ENCODE measurements at places on chromosomes 5 and 9.

GRCh38 chr9:98520221-98520960 lies 188.3 kb downstream of the GABBR2 start:
- no peaks in the 10 kb centered on the region for H3K36me3 ChIP-seq
- H3K27ac ChIP-seq = no peak overlapping the region
- DNase-seq = no peak
- no peak overlapping the region for H3K4me3 ChIP-seq
- H3K27me3 ChIP-seq = no peaks in the 10 kb centered on the region
- no peaks in the 10 kb centered on the region for H3K4me1 ChIP-seq

- no peak overlapping the region for H3K27ac ChIP-seq
- no peaks in the 10 kb centered on the region for H3K4me1 ChIP-seq
- no peaks in the 10 kb centered on the region for H3K27me3 ChIP-seq
- H3K4me3 ChIP-seq = no peak overlapping the region
Observed at GRCh38 chr9:24602693-24603352, 57.1 kb upstream of the IZUMO3 start.

DNA sequence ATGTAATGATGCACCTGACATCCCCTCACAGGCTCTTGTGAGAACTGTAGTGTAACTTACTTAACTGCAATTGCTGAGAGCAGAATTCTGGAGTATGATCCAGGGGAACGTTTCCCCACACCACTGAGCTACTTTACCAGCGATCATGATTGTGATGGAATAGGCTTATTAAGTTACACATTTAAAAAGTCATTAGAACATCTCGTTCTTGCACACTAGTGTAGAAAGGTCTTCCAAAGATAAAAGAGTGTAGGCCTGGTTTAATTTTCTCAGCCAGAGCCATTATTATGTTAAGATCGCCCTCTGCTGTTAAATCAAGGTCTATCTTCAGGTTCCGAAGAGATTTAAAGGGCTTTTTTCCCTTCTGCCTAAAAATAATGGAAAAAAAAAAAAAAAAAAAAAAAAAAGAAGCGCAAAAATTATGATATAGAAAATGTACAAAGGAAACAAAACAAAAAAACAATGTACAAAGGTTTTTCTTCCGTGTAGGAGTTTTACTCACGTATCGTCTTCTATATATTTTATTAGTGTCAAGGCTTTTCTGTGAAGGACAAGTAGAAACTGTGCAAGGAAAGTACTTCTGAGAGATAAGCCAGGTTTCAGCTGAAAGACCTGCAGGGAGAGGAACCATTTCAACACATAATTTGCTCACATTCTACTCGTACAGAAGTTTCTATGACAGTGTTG lies 18.6 kb upstream of the MOB3B start:
- H3K27me3 ChIP-seq = no peaks in the 10 kb centered on the region
- peaks cover 27% of the 10 kb centered on the region for H3K4me1 ChIP-seq
- no peak for DNase-seq
- H3K4me3 ChIP-seq = no peak overlapping the region

DNA sequence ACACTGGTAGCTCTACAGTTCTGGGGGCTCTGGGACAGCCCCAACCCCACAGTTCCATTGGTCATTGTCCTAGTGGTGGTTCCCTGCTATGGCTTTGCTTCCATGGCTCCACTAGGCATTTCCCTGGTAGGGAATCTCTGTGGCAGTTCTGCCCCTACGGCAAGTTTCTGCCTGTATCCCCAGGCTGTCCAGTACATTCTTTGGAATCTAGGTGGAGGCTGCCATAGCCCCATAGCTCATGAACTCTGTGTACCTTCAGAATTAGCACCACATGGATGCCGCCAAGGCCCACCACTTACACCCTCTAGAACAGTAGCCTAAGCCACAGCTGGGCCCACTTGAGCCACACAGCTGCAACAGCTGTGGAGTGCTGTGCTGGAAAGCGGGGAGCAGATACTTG lies 3.3 kb upstream of the GOLM1 start:
- no peaks in the 10 kb centered on the region for H3K36me3 ChIP-seq
- no peaks in the 10 kb centered on the region for H3K27me3 ChIP-seq
- H3K27ac ChIP-seq = no peak overlapping the region
- no peaks in the 10 kb centered on the region for H3K4me1 ChIP-seq
- no peak for DNase-seq
- H3K4me3 ChIP-seq = no peak overlapping the region

- no peaks in the 10 kb centered on the region for H3K36me3 ChIP-seq
- H3K27ac ChIP-seq = no peak overlapping the region
Observed at GRCh38 chr9:107190061-107190935, 92.8 kb upstream of the RAD23B start.

DNA sequence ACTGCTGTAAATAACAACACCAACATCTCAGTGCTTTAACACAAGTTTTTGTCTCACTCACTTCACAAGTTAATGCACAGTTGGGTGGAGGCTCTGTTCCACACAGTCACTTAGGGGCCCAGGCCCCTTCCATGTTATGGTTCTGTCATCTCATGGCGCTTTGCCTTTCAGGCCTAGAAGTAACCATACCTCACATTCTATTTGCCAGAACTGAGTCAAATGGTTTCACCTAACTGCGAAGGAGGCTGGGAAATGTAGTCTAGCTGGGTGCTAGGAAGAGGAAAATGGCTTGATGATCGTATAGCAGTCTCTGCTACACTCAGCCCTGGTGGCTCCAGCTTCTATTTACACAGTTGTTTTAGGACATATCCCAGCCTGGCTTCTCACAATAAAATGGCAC lies 23.1 kb upstream of the MVB12B start:
- no peak overlapping the region for H3K27ac ChIP-seq
- no peak overlapping the region for H3K4me3 ChIP-seq
- H3K36me3 ChIP-seq = no peaks in the 10 kb centered on the region
- H3K27me3 ChIP-seq = no peaks in the 10 kb centered on the region
- no peak for DNase-seq

GRCh38 chr9:134570151-134570621 lies 71.4 kb upstream of the COL5A1 start:
- H3K4me3 ChIP-seq = no peak overlapping the region
- no peaks in the 10 kb centered on the region for H3K4me1 ChIP-seq
- no peaks in the 10 kb centered on the region for H3K36me3 ChIP-seq
- no peak for DNase-seq
- H3K27me3 ChIP-seq = peaks cover 34% of the 10 kb centered on the region
- H3K27ac ChIP-seq = no peak overlapping the region

DNA sequence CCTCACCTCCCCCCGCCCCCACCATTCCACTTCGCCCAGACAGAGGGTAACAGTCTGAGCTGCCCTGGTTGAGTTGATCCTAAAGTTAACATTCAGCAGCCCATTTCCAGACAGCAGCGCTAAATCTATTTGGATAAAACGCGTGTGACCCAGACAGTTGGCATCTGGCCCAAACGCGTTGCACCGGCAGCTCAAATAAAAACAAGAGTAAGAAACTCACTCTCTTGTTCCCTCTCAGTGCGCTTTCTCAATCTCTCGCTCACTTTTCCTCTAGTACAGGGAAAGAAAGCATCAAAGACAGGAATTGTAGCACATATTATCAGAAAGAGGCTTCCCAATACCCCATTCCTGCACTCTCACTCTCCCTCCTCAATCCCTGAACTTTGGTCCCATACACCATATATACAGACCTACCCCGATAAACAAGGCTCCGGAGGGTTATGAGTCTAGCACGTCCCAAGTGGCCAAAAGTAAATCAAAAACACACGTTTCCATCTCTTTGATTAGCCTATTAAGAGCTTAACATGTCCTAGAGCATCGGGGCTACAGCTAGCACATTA lies 1.3 kb downstream of the ADAMTS6 start:
- DNase-seq = peak; percentile 74
- peak overlapping the region; percentile 67 for H3K4me3 ChIP-seq
- no peaks in the 10 kb centered on the region for H3K27me3 ChIP-seq
- peaks cover 13% of the 10 kb centered on the region for H3K4me1 ChIP-seq
- peak overlapping the region; percentile 46 for H3K27ac ChIP-seq

GRCh38 chr5:158119961-158120723 lies 261.2 kb upstream of the CLINT1 start:
- no peak overlapping the region for H3K27ac ChIP-seq
- no peaks in the 10 kb centered on the region for H3K36me3 ChIP-seq
- DNase-seq = peak; percentile 42
- no peaks in the 10 kb centered on the region for H3K4me1 ChIP-seq

GRCh38 chr9:85515021-85515420 lies 226.7 kb downstream of the AGTPBP1 start:
- no peak overlapping the region for H3K4me3 ChIP-seq
- no peak for DNase-seq
- H3K4me1 ChIP-seq = no peaks in the 10 kb centered on the region
- H3K27me3 ChIP-seq = peaks cover 2% of the 10 kb centered on the region
- no peaks in the 10 kb centered on the region for H3K36me3 ChIP-seq

- peaks cover 32% of the 10 kb centered on the region for H3K4me1 ChIP-seq
- no peaks in the 10 kb centered on the region for H3K36me3 ChIP-seq
- peak; percentile 18 for DNase-seq
Observed at GRCh38 chr9:78030296-78030552, 1.4 kb downstream of the GNAQ start.

GRCh38 chr5:161096581-161096980 lies 244.6 kb upstream of the ATP10B start:
- H3K36me3 ChIP-seq = no peaks in the 10 kb centered on the region
- DNase-seq = no peak
- no peak overlapping the region for H3K4me3 ChIP-seq
- no peaks in the 10 kb centered on the region for H3K4me1 ChIP-seq

DNA sequence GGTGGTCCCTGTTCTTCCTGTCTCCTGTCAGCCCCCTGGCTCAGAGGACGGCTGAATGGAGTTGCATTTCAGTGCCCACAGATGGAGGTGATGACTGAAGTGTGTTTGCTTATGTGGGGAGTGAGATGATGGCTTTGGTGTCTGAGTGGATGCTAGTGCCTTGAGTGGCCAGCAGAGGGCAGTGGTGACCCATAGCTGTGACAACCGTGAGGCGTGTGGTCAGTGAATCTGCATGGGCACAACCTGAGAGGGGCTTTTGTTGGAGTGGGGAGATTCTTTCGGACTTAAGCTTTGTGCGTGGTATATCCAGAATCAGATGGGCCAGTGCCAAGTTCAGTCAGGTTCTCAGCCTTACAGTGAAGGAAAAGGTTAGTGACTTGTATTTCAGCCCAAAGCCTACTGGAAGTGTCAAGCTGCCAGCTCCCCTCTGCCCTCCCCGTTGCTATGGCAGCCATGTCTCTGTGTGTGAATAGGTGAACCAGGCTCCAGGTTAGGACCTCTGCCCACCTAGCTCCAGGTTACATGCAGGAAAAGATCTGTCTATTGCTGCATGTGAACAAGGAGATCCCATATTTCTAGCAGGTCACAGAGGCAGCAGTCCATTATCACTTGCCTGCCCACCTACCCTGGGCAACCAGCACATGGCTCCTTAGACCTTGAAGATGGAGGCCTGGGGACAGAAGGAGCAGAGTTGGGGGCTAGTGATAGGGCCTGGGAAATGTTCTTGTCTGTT lies 14.7 kb upstream of the CXXC5 start:
- peaks cover 23% of the 10 kb centered on the region for H3K4me1 ChIP-seq
- H3K27me3 ChIP-seq = no peaks in the 10 kb centered on the region
- peaks cover 24% of the 10 kb centered on the region for H3K36me3 ChIP-seq

DNA sequence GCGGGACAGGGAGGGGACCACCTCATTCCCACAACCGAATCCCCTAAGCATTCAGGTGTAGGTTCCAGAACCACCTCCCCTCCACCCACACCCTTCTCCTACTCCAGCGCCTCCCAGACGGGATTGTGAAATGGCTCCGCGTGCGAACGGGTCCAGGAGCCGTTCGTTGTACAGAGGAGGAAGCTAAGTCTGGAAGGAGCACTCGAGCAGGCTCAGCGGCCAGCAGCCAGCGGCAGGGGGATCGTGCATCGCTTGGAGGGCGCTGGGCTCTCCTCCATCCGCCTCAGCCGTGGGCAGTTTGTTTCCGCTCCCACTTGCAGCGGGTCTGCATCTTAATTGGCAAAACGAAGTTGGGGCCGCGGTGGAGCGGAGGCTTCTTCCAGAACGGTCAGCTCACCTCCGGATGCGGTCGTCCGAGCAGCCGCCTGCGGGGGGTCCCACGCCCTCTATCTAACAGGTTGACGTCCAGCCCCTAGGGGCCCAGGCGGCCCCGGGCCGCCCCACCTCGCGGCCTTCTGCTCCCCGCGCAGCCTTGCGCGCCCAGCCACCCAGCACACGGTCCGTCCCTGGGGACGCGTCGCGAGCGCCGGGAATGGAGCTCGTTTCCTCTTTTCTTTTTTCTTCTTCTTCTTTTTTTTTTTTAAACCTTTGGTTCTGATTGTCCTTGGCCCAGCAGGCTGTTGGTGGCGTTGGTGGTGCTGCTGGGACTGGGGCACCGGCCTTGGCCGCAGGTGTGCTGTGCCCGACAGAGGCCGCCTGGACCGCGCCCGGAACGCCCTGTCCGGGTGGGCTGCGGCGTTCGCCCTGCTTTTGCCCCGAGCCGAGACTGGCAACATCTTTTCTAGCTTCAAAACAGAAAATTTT lies 3.9 kb upstream of the BARX1 start:
- no peak overlapping the region for H3K27ac ChIP-seq
- no peak for DNase-seq
- peak overlapping the region; percentile 33 for H3K4me3 ChIP-seq
- H3K36me3 ChIP-seq = no peaks in the 10 kb centered on the region
- H3K4me1 ChIP-seq = peaks cover 4% of the 10 kb centered on the region
- peaks cover 69% of the 10 kb centered on the region for H3K27me3 ChIP-seq

GRCh38 chr5:59335544-59335943 lies 558.0 kb downstream of the PDE4D start:
- peaks cover 55% of the 10 kb centered on the region for H3K4me1 ChIP-seq
- no peak for DNase-seq
- H3K27me3 ChIP-seq = no peaks in the 10 kb centered on the region
- H3K4me3 ChIP-seq = no peak overlapping the region
- H3K27ac ChIP-seq = no peak overlapping the region

DNA sequence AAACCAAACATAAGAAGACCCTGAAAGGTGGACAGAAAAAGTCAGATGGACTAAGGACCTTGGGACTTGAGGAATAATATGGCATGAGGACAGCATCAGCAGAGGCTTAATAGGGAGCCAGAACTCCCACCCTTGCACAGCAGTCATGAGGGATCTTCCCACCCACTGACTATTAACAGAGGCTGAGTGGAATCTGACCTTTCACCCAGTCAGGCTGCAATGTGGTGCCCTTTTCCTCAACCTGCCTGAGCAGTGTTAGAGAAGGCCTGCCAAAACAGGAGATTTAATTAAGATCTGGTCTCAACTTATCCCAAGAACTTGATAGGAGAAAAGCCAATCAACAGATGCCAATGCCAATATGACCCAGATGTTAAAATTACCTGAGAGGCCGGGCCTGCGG lies 481.9 kb downstream of the KDM4C start:
- H3K27ac ChIP-seq = no peak overlapping the region
- DNase-seq = no peak
- H3K27me3 ChIP-seq = no peaks in the 10 kb centered on the region
- no peaks in the 10 kb centered on the region for H3K36me3 ChIP-seq
- H3K4me3 ChIP-seq = no peak overlapping the region
- H3K4me1 ChIP-seq = no peaks in the 10 kb centered on the region

GRCh38 chr9:35616681-35617459 lies 1.3 kb downstream of the CD72 start:
- H3K4me3 ChIP-seq = peak overlapping the region; percentile 61
- H3K36me3 ChIP-seq = no peaks in the 10 kb centered on the region
- H3K27me3 ChIP-seq = no peaks in the 10 kb centered on the region
- peak; percentile 84 for DNase-seq

GRCh38 chr5:19125956-19126713 lies 861.9 kb downstream of the CDH18 start:
- H3K36me3 ChIP-seq = no peaks in the 10 kb centered on the region
- H3K4me3 ChIP-seq = no peak overlapping the region
- DNase-seq = no peak
- H3K27me3 ChIP-seq = no peaks in the 10 kb centered on the region
- no peaks in the 10 kb centered on the region for H3K4me1 ChIP-seq

- H3K27ac ChIP-seq = no peak overlapping the region
- H3K4me1 ChIP-seq = no peaks in the 10 kb centered on the region
- no peaks in the 10 kb centered on the region for H3K27me3 ChIP-seq
- H3K36me3 ChIP-seq = no peaks in the 10 kb centered on the region
- no peak for DNase-seq
Observed at GRCh38 chr5:60463179-60463868, 236.6 kb downstream of the DEPDC1B start.
